ENCODE measurements at places on chromosomes 1 and 21.

GRCh38 chr1:5311634-5312292 is 657.4 kb downstream of the AJAP1 start:
- DNase-seq = no peak

DNA sequence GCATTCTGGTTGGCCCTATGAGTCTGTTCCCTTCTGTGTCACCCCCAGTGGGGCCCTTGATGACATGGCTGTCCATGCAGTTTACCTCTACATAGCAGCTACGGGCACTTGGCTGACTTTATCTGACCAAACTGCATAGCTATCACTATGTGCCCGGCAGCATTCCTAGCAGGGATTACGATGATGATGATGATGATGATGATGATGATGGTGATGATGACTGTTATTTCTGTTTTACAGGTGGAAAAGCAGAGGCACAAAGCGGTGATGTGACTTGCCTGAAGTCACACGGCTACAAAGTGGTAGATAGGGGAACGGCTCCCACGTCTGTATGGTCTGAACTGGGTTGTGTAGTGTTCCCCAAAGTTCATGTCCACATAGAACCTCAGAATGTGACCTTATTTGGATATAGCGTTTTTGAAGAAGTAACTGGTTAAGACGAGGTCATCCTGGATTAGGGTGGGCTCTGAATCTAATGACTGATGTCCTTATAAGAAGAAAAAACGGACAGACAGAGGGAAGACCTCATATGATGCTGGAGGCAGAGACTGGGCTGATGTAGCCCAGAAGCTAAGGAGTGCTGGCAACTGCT is 57.6 kb downstream of the RUNX1 start:
- DNase-seq = no peak

DNA sequence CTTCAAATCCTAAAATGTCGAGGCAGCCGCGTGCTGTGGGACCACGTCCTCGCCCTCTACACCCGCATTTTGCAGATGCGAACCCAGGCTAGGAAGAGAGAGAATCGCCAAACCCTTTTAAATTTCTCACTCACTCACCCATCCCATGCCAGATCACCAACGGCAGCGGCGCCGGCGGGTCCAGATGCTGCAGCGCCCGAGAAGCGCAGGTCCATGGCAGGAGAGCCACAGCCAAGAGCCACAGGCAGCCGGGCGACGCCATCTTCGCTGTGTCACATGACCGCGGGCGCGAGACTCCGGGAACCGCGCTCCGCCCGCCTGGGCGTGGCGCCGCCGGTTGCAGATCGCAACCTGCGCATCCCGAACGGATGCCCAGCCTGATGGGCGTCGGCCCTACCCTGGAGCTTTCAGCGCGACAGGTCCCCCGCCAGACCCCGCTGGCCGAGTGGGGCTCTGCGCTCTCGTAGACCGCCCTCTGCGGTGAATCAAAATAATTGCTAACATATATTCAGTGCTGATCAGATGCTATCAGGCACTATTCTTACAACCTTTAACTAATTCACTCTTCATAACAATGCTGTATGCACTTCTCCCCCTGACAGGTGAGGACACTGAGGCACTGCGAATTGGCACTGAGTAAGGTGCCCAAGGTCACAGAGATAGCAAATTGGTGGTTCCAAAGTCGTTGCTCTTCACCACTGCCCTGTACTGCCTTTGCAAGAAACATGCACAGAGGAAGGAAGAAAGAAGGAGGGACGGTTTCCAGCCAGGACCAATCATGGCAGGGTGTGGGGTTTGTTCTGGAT is at the start of gene PPT1:
PPT1 (minus strand) TSS at position 276 of the 806 bp plus-strand sequence; CDS start at position 262, 14 bp downstream.
- peak; percentile 87 for DNase-seq

GRCh38 chr1:7389201-7389905 is 381.7 kb upstream of the VAMP3 start:
- DNase-seq = no peak

- DNase-seq = no peak
Observed at GRCh38 chr1:84255582-84255981, 45.9 kb upstream of the SAMD13 start.

DNA sequence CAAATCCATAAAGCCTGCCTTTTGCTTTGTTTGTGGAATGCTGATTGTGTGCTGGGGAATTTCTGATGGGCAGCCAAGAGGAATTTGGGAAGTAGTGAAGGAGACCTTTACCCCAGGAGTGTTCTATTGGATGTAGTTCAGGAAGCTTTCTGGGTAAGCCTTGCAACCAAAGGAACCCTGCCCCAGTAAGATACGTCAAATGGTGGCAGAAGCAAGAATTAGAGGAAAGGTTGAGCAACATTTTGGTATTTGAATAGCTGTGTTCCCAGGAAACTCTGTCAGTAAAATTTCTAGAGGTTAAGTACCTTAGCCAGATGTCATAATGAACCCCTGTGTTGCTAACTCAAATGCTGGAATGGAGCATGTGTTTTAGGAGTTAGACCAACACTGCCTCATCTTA is 6.4 kb downstream of the MGST3 start:
- no peak for DNase-seq

DNA sequence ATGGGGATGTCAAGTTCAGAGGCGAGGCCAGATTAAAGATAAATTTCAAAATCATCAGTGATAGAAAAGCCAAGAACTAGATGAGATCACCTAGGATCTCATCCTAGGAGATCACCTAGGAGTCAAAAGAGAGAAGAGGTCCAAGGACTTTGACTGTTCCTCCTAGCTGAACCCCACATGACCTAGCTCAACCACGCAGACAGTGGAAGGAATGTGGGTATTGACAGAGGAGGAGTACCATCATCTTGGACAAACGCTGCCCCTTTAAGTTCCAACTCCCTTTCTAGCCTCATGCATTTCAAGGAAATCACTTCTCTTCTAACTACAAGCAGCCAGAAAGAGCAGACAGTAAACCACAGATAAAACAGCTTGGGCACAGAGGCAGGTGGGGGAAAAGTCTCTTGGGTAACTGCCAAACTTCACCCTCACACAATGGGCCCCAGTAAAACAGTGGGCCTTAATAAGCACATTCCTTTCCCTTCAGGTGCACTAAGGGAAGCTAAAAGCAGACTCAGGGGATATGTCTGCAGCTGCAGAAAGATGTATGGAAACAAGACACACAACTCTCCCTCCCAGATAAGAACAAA is 12.5 kb upstream of the FAM76A start:
- DNase-seq = no peak

DNA sequence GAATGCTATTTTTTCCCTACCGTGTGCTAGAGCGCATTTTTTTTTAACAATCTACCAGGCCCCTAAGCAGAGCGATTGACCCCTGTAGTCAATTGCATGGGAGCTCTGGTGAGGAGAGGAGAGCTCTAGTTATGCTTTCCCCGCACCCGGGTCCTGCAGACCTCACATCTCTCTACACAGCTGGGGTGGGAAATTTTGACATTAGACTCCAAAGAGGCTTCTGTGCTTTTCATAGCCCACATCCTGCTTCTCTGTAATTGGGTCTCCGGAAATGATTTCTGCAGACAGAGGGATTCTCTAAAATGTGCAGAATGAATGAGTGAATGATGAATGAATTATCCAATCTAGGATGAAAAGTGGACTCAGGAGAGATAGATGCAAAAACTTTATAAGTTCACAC is 41.5 kb upstream of the DUSP10 start:
- DNase-seq = no peak

DNA sequence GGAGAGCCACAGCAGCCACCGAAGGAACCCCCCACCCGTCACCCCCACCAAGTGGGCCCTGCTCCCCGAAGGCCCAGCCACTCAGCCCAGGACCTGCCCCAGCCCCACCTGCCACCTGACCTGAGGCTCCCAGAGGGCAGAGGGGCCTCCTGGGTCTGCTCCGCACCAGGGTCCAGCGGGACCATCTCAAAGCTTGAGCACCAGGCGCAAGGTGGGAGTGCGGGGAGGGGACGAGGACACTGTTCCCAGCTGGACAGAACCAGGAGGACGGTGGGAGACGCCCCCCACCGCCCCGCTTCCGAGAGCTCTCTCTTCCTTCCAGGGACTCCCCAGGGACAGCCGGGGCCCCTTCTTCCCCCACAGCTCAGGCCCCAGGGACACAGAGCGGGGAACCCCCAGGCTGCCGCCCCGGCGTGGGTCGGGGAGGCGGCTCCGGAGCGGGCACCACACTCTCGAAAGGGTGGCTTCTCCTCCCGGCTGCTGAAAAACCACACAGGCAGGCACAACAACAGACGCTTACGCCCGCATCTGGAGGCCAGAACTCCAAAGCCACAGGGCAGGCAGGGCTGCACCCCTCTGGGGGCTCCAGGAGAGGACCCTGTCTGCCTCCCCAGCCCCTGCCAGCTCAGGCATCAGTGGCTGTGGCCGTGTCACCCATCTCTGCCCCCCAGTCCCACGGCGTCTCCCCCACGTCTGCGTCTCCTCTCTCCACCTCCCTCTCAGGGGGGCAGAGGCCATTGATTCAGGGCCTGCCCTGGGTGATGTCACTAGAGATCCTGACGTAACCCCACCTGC is 1.9 kb upstream of the TTLL10 start:
- no peak for DNase-seq

- no peak for DNase-seq
Observed at GRCh38 chr1:45846931-45847330, 43.5 kb downstream of the MAST2 start.

- DNase-seq = peak; percentile 5
Observed at GRCh38 chr1:153344718-153345025, 4.0 kb downstream of the PGLYRP4 start.

DNA sequence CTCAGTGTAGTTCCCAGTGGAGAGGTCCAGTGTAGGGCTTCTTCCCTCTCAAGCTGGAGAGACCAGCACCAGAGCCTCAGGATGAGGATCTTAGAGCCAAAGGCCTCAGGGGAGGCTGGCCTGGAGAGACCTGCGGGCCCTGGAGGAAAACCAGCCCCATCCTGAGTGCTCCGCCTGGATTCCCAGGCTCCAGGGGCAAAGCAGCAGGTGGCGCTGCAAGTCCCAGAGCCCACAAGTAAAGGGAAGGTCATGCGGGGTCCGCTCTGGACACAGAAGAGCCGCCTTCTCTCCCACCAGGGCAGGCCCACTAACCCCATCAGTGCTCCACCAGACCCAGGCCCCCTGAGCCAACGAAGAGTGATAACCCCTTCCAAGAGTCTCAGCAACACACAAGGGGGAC is 22.7 kb downstream of the PGBD5 start:
- DNase-seq = no peak

All from HEK293T (cell line).